ENCODE measurements at places on chromosomes 1 and 21. TPM values are rescaled to one million over a fixed set of nuclear protein-coding genes. Genes with fewer than 3 reads are reported as not detected.

HES5 gene
- not detected for total RNA-seq

FMOD gene
- 0.01 TPM for total RNA-seq

PEX19 gene
- 24.9 TPM for total RNA-seq

BSND gene
- total RNA-seq, result not detected

MROH9 gene
- total RNA-seq, result not detected

NR0B2 gene
- not detected for total RNA-seq

HAX1 gene
- total RNA-seq, result 98.1 TPM

CAMK2N1 gene
- total RNA-seq, result 38.9 TPM

C1orf198 gene
- 18.2 TPM for total RNA-seq

GSTM1 gene
- total RNA-seq, result not detected

EPHB2 gene
- total RNA-seq, result 64.1 TPM

KIFAP3 gene
- total RNA-seq, result 11.1 TPM

PARS2 gene
- total RNA-seq, result 4.9 TPM

LYPLA2 gene
- total RNA-seq, result 62.8 TPM

AHCYL1 gene
- total RNA-seq, result 51.4 TPM

TRIM46 gene
- 1.5 TPM for total RNA-seq

TTC34 gene
- 0.03 TPM for total RNA-seq

MPL gene
- total RNA-seq, result not detected

CAPN9 gene
- not detected for total RNA-seq

BGLAP gene
- total RNA-seq, result 1.2 TPM

RGS8 gene
- not detected for total RNA-seq

AGMAT gene
- 6.1 TPM for total RNA-seq

BTG2 gene
- total RNA-seq, result 10.2 TPM

ACBD6 gene
- 54.7 TPM for total RNA-seq

NR5A2 gene
- 8.4 TPM for total RNA-seq

KLHDC9 gene
- total RNA-seq, result 2.3 TPM

TMEM200B gene
- 0.14 TPM for total RNA-seq

AMY1C gene
- not detected for total RNA-seq

TMEM234 gene
- total RNA-seq, result 9.1 TPM

All from A549 treated with CpdA at 1 μM for 4 hours (cell line).